ENCODE measurements at places on chromosomes 6 and 20.
A peak's percentile ranks its signal among the peaks of the same experiment; 100 is the strongest.

- DNase-seq: no peak
Observed at GRCh38 chr6:163457637-163458561, 43.4 kb downstream of the QKI start.

DNA sequence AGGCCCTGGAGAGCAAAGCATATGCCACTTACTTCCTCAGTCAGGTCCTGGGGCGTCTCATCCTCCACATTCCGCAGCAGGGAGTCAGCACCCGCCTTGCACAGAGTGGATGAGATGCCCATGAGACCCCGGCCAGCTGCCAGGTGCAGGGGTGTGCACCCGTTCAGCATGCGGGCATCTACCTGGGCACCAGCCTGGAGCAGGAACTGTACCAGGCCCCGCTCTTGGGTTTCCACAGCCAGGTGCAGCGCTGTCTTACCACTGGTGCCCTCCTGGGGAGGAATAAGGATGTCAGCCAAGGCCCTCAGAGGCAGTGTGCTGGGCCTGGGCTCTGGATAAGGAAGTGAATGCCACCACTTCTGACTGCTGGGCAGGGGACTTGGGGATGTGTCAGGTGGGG is 2.7 kb upstream of the SLC35B2 start:
- no peak for DNase-seq

- DNase-seq: no peak
Observed at GRCh38 chr20:47118641-47119040, 224.0 kb downstream of the EYA2 start.

DNA sequence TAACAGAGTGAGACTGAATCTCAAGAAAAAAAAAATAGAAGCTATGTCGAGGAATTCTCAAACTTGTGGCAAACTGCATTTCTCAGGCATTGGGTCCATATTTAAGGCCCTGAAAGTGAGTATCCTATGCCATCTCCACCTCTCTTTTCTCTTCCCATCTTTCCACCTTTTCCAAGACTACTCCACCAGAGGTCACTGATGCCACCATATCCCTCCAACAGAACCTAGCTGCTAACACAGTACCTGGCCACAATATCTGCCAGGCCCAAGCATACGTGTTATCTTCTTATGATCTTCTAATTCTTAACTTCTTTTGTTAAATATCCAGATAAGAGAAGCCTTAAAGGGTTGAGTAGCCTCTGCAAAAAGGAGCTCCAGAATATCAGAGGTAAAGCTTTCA is 8.2 kb upstream of the ADGRF4 start:
- DNase-seq: no peak

DNA sequence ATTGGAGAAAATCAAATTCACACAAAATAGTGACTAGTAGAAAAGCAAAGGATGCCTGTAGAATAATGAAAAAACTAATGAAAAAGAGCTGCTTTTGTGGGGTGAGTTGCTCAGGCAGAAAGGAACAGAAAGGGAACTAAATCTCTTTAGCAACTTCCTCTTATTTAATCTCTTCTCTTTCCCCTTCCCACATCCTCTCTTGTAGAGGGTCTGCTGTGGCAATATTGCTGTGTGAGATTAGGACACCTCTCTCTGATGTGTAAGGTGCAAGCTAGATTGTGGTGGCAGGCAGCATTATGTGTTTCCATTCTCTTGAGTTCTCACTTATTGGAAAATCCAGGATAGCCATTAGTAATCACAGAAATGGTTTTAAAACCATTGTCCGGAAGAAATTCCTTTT is 49.7 kb downstream of the SYNE1 start:
- no peak for DNase-seq

GRCh38 chr6:37922563-37922962 is 103.0 kb downstream of the ZFAND3 start:
- no peak for DNase-seq

- no peak for DNase-seq
Observed at GRCh38 chr20:22426772-22427171, 157.6 kb downstream of the FOXA2 start.

- DNase-seq: no peak
Observed at GRCh38 chr20:40954521-40955165, 74.0 kb upstream of the TOP1 start.

DNA sequence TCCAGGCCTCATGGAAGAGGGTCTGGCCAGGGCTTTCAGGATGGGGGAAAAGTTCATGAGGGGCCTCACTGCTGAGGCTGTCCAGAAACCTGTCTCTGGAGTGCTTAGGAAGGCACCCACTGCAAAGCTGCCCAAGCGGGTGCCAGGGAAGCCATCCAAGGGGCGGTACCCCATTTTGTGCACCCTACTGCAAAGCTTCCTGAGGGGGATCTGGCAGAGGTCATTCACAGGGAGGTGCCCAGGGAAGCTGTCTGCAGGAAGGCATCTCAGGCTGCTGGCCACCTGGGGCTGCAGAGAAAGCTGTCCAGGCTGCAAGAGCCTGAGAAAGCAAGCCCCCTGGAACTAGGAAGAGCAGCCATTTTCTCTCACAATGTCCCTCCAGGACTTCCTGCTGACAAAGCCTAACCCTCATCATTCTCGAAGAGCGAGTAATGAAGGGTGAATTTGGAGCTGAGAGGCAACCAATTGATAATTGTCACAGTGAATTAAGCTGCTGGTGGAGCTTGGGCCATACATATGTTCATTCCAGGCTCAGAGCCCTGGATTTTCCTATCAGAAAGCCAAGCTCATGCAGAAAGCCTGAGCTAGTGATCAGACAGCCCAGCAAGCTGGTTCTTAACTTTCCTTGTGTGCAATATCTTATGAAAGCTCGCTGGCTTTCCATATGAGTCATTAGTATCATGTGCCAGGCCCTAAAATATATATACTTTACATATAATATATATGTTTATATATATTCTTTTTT is 62.2 kb upstream of the SLC22A16 start:
- DNase-seq: no peak

DNA sequence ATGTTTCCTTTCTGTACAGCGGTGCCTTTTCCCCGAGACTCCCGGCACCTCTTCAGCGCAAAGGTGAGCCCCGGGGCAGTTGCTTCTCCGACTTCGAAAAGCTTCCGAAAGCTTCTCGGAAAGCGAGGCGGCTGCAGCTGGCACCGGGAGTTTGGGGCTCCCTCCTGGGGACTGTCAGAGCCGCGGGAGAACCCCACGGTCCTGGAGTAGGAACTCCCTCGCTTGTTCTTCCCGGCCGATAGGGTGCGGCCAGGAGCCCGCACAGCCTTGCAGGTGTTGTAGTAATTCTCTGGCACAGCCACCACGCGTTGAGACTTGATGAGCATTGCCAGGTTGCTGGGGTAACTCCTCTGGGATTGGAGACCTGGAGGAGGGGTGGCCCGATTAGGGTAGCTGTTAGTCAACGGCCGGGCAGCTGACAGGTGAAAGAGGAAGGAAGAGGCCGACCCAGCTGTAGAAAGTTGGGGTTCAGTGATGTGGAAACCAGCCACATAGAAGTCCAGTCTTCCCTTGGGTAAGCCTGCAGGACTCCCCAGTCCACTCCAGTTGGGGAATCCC is 721 bp downstream of the KDM1B start:
- peak; percentile 36 for DNase-seq

DNA sequence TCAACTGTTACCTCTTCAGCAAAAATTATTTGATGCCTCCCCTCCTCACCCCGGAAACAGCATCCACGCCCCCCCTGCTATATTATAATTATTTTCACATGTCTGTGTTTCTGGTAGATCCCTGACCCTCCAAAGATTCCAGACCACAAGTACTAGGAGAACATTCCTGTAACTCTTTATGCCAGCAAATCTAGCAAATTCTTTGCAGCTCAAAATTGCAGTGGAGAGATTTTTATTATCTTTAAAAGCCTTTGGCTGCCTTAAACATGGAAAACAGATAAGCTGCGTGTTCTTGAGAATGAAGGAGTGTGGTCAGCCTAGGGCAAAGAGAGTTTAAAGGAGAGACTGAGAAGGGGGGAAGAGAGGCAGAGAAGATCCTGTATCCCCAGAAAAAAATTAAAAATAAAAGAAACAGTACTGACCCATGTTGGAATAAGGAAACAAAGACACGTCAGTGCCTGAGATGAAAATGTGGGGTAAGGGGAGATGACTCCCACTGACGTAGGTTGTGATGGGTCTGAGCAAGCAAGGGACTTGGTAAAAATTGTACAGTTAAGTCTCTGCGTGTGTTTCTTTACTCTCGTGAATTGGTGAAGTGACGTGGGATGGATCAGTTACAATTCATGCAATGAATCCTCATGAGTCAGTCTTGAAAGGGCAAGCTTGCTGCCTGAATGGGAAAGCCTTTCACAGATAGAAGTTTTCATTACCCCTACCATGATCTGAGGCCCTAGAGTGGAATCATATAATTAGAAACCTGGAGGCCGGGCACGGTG is 8.3 kb downstream of the ID4 start:
- DNase-seq: no peak

DNA sequence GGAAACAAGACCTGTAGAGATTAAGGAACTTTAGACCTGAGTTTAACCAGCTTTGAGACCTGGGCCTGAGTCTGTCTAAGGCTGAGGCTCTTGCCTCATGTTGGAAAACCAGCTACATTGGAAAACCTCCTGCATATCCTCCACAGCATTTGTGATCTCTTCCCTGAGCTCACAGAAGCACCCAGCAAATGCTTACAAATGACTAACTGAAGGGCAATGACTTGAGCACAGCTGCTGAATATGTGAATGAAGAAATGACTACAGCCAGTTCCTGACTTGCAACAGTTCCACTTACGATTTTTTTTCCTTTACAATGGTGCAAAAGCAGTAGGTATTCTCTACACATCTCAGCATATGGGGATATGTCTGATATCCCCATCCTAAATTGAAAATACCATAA is 112.4 kb upstream of the RREB1 start:
- DNase-seq: no peak

DNA sequence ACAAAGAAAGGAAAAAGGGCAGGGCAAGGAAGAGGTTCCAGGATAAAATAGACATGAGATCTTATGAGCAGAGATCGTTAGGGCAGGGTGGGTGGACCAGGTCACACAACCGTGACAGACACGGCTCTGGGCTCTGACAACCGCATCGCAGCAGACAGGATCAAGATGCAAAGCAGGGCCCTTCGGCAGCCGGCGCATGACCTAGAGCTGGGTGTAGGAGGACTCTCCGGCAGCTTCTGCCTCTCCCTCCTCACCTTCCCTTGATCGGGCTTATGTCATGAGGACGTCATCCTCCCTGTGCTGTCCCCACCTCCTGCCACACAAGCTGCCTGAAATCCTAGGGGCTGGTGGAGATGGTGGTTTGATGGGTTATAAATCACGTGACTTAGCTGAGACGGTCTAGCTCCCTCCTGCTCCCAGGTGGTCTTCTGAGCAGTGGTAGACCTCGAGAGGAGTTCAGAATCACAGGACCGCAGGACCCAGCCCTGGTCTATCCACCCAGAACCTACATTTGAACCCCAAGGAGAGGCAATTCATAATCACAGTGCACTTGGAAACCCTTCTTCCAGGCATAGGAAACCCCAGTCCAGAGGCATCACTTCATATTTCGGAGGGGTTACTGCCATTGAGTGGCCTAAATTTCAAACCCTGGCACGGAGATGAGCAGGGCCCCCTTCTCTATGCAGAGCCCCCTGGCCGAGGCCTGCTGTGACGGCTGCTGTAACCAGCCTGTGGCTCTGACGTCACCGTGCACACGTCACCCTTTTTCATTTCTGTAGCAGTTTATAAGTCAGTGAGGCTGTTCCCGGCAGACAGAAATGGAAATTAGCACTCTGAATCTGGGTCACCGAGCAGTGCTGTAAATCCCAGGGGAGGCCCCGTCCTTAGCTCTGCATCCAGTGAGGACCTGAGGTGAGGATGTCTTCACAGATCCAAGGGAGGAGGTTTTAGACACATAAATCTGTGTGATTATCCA is 8.7 kb upstream of the CCR6 start:
- DNase-seq: peak; percentile 71

GRCh38 chr6:104711371-104711770 is 148.3 kb downstream of the HACE1 start:
- no peak for DNase-seq

DNA sequence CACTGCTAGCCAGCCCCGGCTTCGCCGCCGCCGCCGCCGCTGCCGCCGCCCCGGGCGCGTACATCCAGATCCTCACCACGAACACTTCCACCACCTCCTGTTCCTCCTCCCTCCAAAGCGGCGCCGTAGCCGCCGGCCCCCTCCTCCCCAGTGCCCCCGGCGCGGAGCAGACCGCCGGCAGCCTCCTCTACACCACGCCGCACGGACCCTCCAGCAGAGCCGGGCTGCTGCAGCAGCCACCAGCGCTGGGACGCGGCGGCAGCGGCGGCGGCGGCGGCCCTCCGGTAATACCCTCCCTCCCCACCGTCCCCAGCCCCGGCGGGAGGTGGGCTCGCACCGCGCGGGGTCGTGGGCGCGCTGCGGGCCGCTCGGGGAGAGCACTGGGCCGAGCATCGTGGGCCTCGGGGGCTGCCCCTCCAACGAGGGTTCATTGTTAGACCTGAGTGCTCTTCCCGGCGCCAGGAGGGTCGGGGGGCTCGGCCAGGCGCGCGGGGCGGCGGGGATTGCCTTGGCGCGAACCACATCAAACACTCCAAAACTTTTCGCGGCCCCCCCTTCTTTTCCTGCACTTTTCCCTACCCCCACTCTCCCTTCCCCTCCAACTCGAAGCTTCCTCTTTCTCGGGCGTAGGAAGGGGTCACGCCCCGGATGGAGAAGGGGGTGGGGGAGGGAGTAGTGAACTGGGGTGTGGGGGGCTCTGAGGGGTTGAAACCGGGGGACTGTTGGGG is 827 bp downstream of the E2F3 start:
- DNase-seq: peak; percentile 54

DNA sequence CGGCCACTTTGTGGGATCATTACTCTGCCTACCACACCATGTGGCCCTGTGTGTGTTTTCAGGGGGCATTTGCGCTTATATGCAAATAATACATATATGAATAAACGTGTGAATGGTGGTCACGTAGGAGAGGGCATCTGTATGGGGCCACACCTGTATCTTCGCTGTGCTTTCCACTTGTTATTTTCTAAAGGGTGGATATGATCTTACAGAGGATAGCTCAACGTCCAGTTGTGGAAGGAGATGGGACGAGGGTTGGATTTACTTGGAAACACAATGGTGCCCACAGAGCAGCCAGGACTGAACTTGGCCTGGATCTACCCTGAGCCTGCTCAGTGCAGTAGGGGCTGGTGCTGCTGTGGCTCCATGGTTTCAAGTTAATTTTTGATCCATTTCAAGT is 93.3 kb downstream of the YTHDF1 start:
- DNase-seq: no peak

DNA sequence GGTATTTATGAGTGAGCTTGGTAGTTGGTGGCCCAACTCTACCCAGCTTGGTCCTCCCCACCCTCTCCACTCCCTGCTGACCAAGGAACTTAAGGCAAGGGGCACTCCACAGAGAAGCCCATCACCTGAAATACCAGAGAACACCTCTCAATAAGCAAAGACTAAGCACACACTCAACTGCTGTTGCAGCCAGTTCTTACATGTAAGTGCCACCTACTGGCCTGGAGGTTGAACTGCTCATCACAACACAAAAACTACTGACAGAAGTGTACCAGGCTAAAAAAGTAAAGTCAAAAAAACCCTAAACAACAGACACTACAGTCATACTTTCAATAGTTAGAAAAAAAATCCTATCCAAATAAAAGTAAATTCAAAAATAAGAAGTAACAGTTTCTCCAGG is 146.2 kb downstream of the FAM83B start:
- no peak for DNase-seq
